ENCODE measurements at places on chromosomes 13 and 19.

DNA sequence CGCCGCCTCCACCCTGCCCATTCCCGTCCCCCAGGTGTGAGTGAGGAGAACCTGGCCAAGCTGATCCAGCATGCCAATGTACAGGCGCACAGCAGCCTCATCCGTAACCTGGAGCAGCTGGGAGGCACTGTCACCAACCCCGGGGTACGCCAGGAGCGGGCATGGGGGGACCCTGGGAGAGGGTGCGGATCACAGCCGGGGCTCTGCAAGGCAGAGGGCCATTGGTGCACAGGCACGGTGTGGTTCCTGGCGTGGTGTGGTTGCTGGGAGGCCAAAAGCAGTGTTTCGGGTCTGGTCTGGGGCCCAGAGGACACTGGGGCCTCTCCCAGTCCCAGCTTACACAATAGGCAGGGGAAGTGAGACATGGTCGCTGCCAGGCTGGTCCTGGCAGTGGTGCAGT is 8.3 kb downstream of the STXBP2 start:
- DNase-seq, result no peak

DNA sequence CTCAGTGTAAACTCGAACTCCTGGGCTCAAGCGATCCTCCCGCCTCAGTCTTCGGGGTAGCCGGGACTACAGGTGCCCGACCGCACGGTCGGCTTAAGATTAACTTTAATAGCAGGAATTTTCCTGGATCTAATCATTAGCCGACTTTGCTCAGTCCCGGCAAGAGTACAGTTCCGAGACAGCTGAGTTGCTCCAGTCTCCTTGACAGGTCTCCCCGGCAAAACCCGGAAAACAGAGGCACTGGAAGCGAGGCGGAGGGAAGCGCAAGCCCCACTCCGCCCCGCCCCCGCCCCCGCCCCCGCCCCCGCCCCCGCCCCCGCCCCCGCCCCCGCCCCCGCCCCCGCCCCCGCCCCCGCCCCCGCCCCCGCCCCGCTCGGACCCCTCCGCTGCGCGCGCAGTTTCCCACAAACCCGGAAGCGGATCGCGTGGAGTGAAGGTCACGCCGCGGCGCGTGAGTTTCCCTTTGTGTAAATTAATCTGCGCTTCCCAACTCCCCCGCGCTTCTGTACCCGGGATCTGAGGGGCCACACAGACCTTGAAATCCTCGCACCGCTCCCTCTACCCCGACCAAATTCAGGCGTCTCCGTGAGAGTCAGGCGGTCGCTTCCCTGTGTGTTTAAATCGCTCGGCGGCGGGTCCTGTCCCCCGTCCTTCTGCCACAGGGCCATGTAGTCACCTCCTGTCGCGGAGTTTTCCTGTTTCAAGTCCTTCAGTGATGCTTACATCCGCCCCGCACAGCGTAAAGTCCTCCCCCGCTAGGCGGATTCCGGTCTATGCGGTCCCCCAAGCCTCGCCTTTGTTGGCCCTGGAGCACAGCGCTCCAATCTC is at the start of gene ZNF480:
TSS of gene ZNF480 (plus strand) at position 397 of the 828 bp plus-strand sequence. CDS start 3,244 bp downstream, outside the sequence.
- DNase-seq, result peak; percentile 84

GRCh38 chr13:79307433-79307861 is 98.6 kb downstream of the RBM26 start:
- DNase-seq, result no peak

- DNase-seq, result no peak
Observed at GRCh38 chr13:21077076-21077787, 15.8 kb upstream of the LATS2 start.

GRCh38 chr19:36918090-36918489 is 2.0 kb downstream of the ZNF568 start:
- no peak for DNase-seq

DNA sequence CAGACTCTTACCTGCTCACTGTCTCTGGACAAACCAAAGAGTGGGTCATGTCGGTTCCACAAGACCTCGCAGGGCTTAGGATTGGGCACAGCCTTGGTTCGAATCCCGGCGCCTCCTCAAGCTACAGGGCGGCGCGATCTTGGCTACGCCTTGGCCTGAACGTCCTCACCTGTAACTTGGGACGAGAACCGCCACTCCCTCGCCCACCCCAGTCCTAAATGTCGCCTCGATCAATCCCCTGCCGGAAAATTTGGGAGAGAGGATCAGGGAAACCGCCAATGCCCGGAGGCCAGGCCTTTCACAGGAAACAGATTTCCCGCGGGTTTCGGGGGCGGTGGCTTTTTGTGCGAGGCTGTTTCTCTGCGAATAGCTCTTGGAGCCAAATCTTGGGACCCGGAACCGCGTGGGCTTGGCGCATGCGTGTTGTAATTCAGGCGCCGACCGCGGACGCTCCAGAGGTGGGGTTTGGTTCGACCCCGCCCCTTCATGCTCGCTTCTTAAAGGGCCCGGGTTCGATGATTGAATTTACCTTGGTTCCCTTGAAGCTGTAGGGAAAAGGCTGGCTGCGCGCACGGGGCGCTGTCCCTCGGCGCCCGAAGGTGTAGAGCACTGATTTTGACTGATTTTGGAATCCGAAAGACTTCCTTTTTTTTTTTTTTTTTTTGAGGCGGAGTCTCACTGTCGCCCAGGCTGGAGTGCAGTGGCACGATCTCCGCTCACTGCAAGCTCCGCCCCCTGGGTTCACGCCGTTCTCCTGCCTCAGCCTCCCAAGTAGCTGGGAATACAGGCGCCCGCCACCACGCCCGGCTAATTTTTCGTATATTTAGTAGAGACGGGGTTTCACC is at the start of gene NR2C2AP:
TSS of gene NR2C2AP (minus strand) at position 403 of the 845 bp plus-strand sequence. CDS start at position 49, 354 bp downstream.
- DNase-seq, result peak; percentile 89

DNA sequence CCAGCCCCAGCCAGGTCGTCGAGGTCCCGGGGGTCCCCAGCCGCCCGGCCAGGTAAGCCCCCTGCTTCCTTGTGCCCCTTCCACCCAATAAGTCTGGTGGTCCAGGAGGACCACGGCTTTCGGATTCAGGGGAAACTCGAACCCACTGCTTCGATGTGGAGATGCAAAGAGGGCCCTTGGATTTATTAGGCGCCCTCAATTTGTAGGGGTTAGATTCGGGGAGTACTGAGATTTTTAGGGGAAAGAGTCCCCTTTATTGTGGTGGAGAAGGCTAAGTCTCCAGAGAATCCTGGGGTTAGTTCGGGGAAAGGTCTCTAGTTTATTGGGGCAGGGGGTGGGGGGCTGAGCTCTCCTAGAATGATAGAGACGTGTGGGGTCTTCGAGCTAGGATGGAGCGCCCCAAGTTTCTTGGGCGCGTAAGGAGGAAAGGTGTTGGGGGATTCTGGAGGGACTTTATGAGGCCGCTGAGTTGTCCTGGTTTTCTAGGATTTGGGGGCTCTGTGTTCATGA is 3.8 kb upstream of the LTBP4 start:
- DNase-seq, result no peak

DNA sequence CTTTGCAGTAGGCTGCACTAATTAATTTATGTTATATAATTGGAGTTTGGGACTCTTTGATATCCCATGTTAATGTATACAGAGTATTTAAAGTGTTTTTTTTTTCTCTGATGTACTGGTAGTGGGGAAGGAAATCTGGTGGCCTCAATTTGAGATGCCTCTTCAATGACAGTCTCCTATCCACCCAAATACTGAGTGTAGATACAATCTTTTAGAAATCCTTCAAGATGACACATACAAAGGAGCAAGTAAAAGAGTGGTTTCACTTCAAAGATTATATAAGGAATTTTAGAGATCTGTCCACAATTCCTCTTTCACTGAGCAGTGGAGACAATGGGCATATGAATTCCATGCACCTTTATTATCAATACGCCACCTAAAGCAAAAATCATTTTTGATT is 15.1 kb downstream of the NALCN start:
- no peak for DNase-seq

DNA sequence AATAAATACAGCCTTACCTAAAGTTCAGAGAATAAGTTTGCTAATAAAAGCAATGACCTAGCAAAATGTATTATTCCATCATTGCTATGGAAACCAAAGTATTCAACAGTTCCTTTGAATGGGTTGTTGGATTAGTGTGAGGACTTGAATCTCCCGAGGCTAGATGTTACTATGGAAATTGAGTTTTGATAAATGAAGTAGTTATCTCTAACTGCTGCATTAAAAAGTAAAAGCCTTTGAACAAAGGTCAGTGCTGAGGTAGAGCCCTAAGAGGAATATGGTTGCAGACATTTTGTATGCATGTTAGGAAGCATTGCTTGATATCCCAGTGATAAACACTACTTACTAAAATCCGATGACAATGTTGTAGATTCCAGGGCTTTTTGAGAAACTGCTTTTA is 6.2 kb downstream of the KLF5 start:
- no peak for DNase-seq

- DNase-seq, result no peak
Observed at GRCh38 chr19:2044709-2045500, 6.1 kb downstream of the MKNK2 start.

GRCh38 chr19:40219721-40220276 is 1.6 kb upstream of the TTC9B start:
- no peak for DNase-seq

GRCh38 chr13:86201477-86201876 is 402.3 kb upstream of the SLITRK6 start:
- no peak for DNase-seq

GRCh38 chr13:24511816-24512196 is 772 bp downstream of the PARP4 start:
- no peak for DNase-seq

DNA sequence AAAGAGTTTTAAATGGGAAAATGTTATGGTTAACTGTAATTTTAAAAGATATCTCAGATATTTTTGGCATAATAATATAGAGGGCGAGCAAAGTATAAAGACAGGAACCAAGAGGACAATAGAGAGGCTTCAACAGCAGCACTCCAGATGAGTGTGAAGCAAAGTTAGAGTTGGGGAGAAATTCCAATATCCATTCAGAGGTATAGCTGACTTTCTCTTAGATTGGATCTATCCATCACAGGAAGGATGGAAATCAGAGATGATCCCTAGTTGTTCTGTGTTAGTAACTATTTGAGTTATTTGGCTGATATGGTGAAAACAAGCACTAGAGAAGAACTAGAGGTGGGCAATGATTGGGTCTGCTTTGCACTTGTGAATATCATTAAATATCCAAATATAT is 786.0 kb upstream of the KLHL1 start:
- no peak for DNase-seq

DNA sequence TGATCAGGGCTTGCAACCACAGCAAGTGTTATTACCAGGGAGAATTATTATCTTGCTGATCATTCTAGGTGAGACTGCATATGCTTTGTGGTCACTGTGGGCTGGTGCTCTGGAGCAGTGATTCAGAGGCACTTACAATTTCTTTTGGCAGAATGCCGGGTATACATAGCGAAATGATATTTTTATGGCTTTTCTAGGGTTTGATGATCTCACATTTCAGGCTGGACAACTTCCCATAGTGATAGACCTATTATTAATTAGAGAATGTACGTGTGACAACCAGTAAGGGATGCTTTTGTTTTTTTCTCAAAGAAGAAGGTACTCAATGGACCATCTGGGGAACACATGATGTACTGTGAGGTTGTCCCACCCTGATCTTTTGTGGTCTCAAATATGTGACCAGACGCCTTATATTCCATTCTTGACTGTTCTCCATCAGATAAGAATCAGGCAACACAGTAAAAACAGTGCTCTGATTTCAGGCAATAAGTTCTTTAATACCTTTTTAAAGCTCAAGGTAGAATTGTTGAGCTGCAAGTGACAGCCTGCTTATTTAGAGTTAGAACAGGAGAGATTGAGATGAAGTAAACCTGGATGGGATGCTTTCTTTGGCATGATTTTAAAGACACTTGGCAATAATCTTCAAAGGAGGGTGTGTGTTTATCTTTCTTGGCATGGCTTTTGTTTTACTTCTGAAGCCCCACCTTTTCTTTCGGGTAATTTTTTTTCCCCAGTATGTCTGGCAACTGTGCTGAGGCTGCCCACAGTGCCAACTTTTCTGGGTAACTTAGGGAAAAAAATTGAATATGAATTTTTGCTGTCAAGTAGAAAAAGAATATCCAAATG is 27.4 kb upstream of the SCEL start:
- DNase-seq, result no peak

DNA sequence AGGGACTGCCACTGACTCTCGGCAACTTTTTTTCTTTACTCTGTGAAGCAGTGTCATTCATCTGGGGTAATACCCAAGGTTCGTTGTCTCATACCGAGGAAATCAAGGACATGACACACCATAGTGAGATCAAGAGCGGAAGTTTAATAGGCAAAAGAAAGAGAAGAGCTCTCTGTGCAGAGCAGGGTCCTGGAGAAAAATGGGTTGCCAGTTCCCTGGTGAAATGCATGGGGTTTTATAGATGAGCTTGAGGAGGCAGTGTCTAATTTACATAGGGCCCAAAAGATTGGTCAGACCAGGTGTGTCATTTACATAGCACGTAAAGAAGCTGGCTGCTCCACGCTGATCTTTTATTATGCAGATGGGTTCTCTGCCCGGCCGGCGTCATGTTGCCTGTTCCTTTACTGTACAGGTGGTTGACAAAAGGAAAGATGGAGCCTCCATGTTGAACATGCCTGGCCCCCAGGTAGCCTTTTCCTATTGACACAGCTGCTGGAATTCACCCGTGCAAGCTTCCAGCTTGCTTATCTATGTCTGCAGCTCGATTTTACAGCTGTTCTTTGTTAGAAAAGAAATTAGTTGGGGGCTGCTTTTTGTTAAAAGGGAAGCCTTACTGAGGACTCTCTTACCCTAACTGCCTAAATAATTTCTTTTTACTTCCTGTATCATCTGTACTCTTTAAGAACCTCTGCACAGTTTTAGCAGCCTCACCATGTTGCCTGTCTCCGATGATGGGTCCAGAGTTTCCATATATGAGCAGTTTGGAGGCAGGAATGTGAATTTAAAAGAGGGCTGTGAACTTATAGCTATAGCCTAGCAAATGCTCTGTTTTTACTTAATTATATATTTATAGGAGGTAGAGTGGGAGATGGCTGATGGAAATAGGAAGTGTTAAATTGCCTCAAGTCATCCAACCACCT is 98.0 kb upstream of the DIAPH3 start:
- DNase-seq, result no peak

- no peak for DNase-seq
Observed at GRCh38 chr19:34661357-34661756, 15.6 kb downstream of the SCGB2B2 start.

GRCh38 chr13:56886398-56886797 is 254.3 kb upstream of the PRR20A start:
- DNase-seq, result no peak

GRCh38 chr13:111623208-111623607 is 302.8 kb downstream of the TEX29 start:
- peak; percentile 17 for DNase-seq

DNA sequence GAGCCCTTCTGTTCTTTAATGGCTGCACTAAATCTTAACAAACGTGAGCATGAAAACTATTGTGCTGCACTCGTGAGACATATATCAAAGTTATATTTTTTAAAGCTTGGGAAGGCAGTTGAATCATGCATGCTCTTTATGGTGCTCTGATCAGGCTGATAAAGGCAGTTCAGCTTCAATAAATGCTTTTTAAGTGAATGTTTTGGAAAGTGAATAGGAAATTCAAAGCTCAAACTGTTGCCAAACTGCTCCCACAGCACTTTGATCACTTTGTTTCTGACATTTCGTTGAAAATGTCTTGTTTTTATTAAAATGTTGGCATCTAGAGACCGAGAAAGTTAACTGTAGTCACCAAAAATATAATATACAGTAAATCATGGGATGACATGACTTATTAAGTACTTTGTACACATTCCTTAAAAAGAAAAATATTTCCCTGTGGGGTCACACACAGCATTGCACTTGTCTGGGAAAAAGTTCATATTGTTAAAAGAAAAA is 625.7 kb upstream of the PCDH9 start:
- no peak for DNase-seq

GRCh38 chr13:25046274-25046984 is 49.5 kb upstream of the PABPC3 start:
- no peak for DNase-seq

- no peak for DNase-seq
Observed at GRCh38 chr19:38812841-38813320, at the start of gene LGALS4. Gene LGALS4 (minus strand): TSS chr19:38812945. CDS start chr19:38812886, 59 bp downstream.

Data from coronary artery (tissue), 2 donors.